WTC11 (cell line): ENCODE measurements at places on chromosomes 4 and X.

DNA sequence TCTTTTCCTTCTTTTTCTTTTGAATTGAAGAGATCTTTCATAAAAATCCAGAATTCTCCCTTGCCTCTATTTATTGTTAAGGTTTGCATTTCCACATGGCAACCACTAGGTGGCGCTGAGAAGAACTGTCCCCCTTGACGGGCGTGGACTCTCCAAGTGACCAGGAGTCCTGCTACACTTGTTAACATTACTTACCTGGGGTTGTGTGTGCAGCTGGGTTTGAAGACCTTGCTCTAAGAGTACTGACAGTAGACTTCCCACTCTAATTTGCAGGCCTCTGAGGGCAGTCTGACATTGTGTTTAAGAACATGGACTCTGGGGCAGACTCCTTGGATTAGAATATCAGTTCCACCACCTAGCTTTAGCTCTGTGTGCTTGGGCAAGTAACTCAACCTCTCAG, 52.8 kb downstream of the GPRIN3 start:
- H3K4me3 ChIP-seq: no peak overlapping the region
- H3K36me3 ChIP-seq: no peaks in the 10 kb centered on the region
- no peak overlapping the region for H3K27ac ChIP-seq
- H3K27me3 ChIP-seq: no peaks in the 10 kb centered on the region
- H3K4me1 ChIP-seq: peaks cover 36% of the 10 kb centered on the region

DNA sequence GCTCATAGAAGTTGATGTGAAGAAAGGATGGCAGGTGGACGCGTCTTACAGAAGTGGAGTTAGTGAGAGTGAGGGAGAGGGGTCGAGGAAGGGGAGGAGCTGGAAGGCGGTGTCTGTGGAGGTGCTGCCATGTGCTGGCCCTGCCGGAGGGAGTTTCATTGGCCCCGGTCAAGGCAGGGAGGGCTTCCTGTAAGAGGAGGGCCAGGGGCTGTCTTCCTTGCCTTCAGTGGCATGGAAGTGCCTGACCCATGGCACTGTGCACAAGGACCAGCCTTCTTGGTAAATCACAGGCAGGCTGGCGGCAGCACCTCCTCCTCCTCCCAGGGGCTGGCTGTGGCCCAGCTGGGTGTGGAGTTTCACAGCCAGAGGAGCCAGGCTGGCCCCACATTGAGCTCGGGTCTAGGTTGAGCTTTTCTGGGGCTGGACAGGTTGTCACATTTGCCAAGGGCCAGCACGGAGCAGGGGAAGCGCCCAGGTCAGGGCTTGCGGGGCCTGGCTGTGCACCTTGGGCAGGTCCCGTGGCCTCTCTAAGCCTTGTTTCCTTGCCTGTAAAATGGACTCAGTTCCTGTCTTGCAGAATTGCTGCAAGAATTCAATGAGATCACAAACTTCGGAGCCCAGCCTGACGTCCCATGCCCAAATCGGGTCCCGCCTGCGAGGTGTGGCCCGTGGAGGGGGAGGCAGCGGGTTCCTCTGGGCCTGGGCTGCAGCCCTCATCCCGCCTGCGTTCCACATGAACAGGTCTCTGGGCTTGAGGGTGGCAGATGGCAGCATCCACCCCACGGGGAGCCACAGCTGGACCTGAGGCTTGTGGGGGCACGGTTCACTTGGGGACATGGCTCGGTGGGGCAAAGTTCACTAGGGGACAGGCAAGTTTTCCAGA, 7.0 kb downstream of the HTRA3 start:
- DNase-seq: no peak
- no peak overlapping the region for H3K4me3 ChIP-seq
- H3K36me3 ChIP-seq: no peaks in the 10 kb centered on the region

GRCh38 chrX:118350706-118351105, 4.8 kb downstream of the WDR44 start:
- peaks cover 52% of the 10 kb centered on the region for H3K4me1 ChIP-seq
- H3K27me3 ChIP-seq: no peaks in the 10 kb centered on the region
- H3K36me3 ChIP-seq: no peaks in the 10 kb centered on the region
- H3K27ac ChIP-seq: no peak overlapping the region
- no peak overlapping the region for H3K4me3 ChIP-seq

- H3K4me1 ChIP-seq: peaks cover 5% of the 10 kb centered on the region
- DNase-seq: peak; percentile 81
- H3K27me3 ChIP-seq: peaks cover 2% of the 10 kb centered on the region; the same call in 1 of the 2 replicates
- peaks cover 7% of the 10 kb centered on the region; the same call in 1 of the 2 replicates for H3K36me3 ChIP-seq
- H3K4me3 ChIP-seq: no peak overlapping the region
- H3K27ac ChIP-seq: no peak overlapping the region
Observed at GRCh38 chr4:155025762-155026457, 182.5 kb upstream of the NPY2R start.

GRCh38 chr4:103100691-103101090, 1.1 kb upstream of the BDH2 start:
- DNase-seq: no peak
- peak overlapping the region; percentile 72; the same call in 1 of the 2 replicates for H3K27ac ChIP-seq
- H3K4me1 ChIP-seq: peaks cover 13% of the 10 kb centered on the region

DNA sequence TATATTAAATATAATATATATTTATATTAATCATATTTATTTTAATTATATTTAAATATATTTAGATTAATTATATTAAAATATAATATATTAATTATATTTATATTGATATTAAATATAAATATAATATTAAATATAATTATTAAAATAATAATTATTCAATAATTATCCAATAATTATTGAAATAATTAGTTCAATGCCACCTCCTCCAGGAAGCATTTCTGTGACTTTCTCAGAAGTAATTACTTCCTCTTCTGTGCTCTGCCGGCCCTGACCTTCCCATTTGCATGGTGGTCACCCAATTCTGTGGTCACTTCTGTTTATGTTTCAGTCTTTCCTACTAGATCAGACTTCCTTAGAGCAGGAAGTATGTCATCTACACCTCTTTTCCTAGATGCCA, 45.8 kb downstream of the EVC2 start:
- no peak for DNase-seq
- peaks cover 31% of the 10 kb centered on the region for H3K36me3 ChIP-seq
- H3K4me3 ChIP-seq: no peak overlapping the region
- no peaks in the 10 kb centered on the region; the same call in 1 of the 2 replicates for H3K27me3 ChIP-seq
- H3K4me1 ChIP-seq: no peaks in the 10 kb centered on the region

DNA sequence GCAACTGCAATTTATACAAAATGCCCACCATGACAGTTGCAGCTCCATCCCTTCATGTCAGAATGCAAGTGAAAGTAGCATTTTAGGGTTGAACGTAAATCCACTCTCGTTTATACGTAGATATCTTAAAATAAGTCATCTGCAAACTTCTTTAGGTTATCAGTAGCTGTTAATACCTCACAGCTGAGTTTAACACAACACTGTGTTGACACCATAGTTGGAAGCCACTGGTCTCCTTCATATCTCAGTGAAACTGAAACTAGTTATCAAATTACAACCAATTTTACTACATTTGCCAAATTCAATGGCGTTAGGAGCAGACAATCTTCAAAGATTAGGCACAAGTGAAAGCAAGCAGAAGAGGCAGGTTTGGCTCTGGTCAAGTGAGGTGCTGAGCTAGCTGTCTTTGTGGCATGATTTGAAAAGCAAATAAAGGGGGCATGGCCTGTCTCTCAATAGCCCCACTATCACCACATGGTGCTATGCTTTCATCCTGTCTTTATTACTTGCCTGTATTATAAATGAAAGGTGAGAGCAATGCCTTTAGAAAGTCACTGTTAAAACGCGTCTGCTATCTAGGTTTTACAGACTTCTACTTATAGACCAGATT, 12.3 kb downstream of the PPP3CA start:
- peak overlapping the region; percentile 20; the same call in 1 of the 2 replicates for H3K27ac ChIP-seq
- no peaks in the 10 kb centered on the region for H3K27me3 ChIP-seq
- H3K4me3 ChIP-seq: no peak overlapping the region
- 0 out of 2 replicates have a peak, but pooled peaks cover 2% of the 10 kb centered on the region for H3K36me3 ChIP-seq
- peaks cover 48% of the 10 kb centered on the region for H3K4me1 ChIP-seq

DNA sequence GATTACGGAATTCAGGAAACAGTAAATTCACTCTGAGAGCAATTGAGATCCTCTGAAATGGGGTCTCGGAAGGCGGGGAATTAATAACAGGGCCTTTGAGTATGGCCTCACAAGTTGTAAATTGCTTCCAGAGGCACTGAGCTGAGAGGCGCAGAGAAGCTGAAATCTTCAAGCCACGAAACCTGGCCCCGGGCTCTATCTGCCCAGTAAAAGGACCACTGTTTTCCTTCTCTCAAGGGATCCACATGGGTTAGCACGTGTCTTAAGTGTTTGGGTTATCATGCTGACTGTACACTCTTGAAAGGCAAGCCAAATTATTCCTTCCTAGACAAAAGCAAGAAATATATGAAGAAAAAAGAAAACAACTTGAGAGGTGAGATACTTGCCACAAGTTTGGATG, 1012.9 kb upstream of the FTHL17 start:
- H3K36me3 ChIP-seq: no peaks in the 10 kb centered on the region
- H3K4me1 ChIP-seq: no peaks in the 10 kb centered on the region
- H3K4me3 ChIP-seq: no peak overlapping the region
- no peak for DNase-seq
- H3K27ac ChIP-seq: no peak overlapping the region

GRCh38 chr4:113355550-113356371, 306.3 kb downstream of the ANK2 start:
- peaks cover 32% of the 10 kb centered on the region for H3K36me3 ChIP-seq
- no peak for DNase-seq
- no peak overlapping the region for H3K27ac ChIP-seq

DNA sequence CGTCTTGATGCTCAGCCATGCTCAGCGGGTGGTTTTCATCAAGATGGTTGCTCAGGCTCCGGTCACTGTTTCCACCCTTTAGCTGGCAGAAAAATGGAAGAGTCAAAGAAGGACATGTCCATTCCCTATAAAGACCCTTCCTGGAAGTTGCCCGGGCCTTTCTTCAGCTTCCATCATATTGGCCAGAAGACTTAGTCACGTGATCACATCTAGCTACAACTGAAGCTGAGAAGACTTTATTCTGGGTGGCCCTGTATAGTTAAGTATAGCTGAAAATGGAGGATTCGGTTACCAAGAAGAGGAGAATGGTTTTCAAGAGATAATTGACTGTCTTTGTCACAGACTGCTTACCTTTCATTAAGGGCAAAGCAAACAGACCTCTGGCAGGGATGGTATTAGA, 296.7 kb upstream of the CASK start:
- H3K4me3 ChIP-seq: no peak overlapping the region
- H3K36me3 ChIP-seq: no peaks in the 10 kb centered on the region
- DNase-seq: no peak
- H3K27ac ChIP-seq: no peak overlapping the region
- peaks cover 11% of the 10 kb centered on the region for H3K4me1 ChIP-seq

DNA sequence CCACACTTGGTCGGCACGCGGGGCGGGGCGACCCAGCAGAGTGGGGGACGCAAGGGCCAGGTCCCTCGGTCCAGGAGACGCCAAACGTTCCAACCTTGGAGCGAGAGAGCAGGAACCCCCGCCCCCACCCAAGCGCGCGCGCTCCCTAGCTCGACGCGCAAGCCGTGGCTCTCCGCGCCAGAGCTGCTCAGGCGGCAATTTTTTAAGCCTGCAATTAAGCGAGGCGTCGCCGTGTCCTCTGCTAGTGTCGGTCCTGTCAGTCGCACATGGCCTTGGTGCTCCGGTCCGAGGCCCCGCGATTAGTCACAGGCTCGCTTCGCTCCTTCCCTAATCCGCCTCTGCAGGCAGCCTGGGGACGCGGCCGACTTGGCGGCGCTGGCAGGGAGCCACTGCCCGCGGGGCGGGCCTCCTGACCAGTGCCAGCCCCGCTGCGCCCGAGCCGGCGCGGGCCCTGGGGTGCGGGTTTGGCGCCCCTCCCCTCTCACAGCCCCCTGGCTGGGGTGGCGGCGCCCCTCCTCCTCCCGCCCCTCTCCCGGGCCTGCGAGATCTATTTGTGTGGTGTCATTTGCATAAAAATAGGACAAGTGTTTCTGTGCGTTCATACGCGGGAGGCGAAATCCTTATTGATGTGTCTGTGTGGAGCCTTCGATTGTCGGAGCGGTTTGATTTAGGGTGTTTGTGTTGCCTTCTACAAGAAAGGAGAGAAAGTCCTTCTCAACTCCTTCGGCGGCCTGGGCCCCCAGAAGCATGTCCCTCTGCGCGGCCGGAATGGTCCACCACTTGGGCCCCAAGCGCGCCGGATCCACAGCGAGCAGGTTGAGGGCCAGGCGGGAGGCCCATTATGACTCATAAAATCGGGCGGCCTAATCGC, 9.8 kb upstream of the BCOR start:
- H3K4me1 ChIP-seq: peaks cover 28% of the 10 kb centered on the region
- H3K4me3 ChIP-seq: peak overlapping the region; percentile 83
- no peak for DNase-seq
- peaks cover 39% of the 10 kb centered on the region for H3K27me3 ChIP-seq
- no peaks in the 10 kb centered on the region for H3K36me3 ChIP-seq
- H3K27ac ChIP-seq: peak overlapping the region; percentile 68

- peak; percentile 58 for DNase-seq
- H3K4me3 ChIP-seq: peak overlapping the region; percentile 79
- H3K27me3 ChIP-seq: peaks cover 14% of the 10 kb centered on the region
- H3K4me1 ChIP-seq: peaks cover 46% of the 10 kb centered on the region
- H3K27ac ChIP-seq: no peak overlapping the region
Observed at GRCh38 chr4:25863831-25864418, 1.1 kb upstream of the SEL1L3 start.

DNA sequence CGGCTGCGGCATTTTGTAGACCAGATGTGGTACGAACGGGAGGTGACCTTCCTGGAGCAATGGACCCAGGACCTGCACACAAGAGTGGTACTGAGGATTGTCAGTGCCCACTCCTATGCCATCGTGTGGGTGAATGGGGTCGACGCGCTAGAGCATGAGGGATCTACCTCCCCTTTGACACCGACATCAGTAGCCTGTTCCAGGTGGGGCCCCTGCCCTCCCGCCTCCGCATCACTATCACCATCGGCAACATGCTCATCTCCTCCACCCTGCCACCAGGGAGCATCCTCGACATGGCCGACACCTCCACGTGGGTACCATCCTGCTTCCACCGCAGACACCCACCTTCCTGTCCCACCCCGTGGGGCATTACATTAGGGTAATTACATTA, 46.2 kb downstream of the SMARCA5 start:
- peaks cover 18% of the 10 kb centered on the region for H3K27me3 ChIP-seq
- H3K4me3 ChIP-seq: peak overlapping the region; percentile 83
- DNase-seq: no peak
- peaks cover 9% of the 10 kb centered on the region for H3K4me1 ChIP-seq
- no peak overlapping the region for H3K27ac ChIP-seq

GRCh38 chrX:150216716-150217115, 146.4 kb upstream of the MAMLD1 start:
- no peak overlapping the region for H3K27ac ChIP-seq
- peaks cover 36% of the 10 kb centered on the region for H3K27me3 ChIP-seq
- peaks cover 45% of the 10 kb centered on the region for H3K4me1 ChIP-seq

DNA sequence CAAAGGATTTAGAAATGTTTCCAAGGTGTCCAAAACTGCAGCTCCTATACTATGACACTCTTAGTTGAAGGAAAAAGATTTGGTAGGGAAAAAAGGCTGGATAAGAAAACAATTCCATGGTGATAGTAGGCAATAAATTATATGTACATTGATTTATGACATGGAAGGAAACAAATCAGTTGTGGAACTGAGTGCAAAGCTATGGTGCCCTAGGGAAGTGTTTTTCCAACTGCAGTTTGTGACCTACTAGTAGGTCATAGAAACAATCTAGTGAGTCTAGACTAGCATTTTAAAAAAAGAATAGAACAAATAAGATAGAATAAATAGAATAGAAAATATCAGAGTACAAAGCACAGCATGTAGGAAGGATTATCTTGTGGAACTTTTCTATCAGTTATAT, 58.4 kb upstream of the TSPAN5 start:
- no peaks in the 10 kb centered on the region for H3K27me3 ChIP-seq
- no peak overlapping the region for H3K4me3 ChIP-seq
- no peak for DNase-seq
- H3K4me1 ChIP-seq: no peaks in the 10 kb centered on the region
- no peak overlapping the region for H3K27ac ChIP-seq
- peaks cover 6% of the 10 kb centered on the region for H3K36me3 ChIP-seq

GRCh38 chrX:149699761-149700160, 12.1 kb upstream of the MAGEA11 start:
- DNase-seq: no peak
- H3K27me3 ChIP-seq: peaks cover 7% of the 10 kb centered on the region
- H3K4me3 ChIP-seq: no peak overlapping the region
- H3K4me1 ChIP-seq: no peaks in the 10 kb centered on the region
